ENCODE measurements at places on chromosomes 5 and 9.
A peak's percentile ranks its signal among the peaks of the same experiment; 100 is the strongest.

DNA sequence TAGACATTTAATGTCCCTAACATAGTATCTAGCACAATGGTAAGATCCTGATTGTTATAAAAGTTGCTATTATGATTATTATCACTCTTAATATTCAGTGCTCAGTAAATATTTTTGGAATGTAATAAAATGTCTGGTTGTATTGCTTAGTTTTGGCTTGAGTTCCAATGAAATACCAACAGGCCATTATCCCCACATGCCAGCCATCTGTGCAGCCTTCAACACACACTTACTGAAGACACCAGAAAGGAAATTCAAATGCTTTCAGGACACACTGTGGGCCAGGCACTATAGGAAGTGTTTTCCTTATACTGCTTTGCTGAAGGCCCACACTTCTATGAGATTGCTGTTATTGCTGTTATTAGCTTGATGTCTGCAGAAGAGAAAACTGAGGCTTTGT lies 157.5 kb downstream of the TRIM32 start:
- no peak for DNase-seq

- DNase-seq = peak; percentile 75
Observed at GRCh38 chr9:33233626-33234342, 6.2 kb upstream of the SPINK4 start.

GRCh38 chr5:163757344-163757743 lies 251.9 kb downstream of the MAT2B start:
- DNase-seq = no peak

GRCh38 chr9:69237702-69238295 lies 63.7 kb downstream of the TJP2 start:
- no peak for DNase-seq

GRCh38 chr9:37914154-37914551 lies 10.2 kb upstream of the SLC25A51 start:
- no peak for DNase-seq

GRCh38 chr5:61738446-61738845 lies 406.4 kb downstream of the ZSWIM6 start:
- DNase-seq = no peak

DNA sequence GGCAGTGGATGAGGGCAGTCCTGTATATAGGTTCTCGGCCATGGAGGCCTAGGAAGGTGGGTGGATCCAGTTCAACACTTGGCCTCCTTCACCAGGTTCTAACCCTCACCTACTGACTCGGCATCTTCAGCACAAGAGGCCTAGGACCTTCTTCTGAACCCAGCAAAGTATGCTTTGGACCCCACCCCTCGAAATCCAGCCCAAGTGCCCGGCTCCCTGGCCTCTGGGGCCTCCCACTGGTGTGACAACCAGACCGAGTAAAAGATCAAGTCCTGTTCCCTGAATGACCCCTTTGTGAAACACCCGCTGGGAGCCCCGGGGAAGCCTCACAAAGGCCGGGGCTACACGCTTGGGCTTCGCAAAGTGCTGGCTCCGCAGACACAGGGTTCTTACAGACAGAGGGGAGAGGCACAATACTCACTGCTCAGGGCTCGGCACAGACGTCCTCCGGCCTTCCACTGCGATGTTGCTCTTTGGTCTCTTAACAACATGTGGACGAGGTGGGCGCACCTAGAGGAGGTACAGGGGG lies 47.0 kb downstream of the CRB2 start:
- no peak for DNase-seq

GRCh38 chr5:127525181-127525580 lies 7.7 kb downstream of the PRRC1 start:
- no peak for DNase-seq

DNA sequence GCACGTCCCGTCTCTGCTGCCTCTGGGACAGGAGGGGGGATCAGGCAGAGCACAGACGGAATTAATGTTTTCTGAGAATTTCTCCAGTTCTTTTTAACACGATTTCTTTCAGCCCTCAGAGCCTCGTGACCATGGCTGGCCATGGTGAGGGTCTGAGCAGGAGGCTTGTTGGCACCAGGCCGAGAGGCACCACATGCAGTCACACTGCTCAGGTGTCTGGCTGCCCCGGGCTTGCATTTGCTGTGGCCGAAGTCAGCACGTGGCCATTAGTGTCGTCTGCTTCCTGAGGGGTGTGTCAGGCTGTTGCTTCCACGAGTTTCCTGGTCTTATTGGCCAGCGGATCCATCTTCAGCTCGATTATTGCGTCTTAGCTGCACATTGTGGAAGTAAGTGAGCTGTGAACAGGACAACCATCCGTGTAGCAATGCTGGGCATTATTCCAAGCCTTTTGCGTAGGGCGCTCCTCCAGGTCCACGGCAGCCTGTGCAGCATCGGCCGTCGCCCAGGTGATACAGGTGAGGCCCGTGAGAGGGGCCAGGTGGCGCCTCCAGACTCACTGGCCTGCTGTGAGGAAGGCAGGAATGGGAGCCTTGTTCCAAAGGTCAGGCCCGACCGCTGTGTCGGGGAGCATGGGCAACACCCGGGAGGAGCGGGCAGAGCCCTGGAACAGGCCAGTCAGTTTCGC lies 114.2 kb upstream of the CACNA1B start:
- DNase-seq = no peak

GRCh38 chr5:168609806-168610482 lies 30.8 kb upstream of the PANK3 start:
- DNase-seq = no peak

DNA sequence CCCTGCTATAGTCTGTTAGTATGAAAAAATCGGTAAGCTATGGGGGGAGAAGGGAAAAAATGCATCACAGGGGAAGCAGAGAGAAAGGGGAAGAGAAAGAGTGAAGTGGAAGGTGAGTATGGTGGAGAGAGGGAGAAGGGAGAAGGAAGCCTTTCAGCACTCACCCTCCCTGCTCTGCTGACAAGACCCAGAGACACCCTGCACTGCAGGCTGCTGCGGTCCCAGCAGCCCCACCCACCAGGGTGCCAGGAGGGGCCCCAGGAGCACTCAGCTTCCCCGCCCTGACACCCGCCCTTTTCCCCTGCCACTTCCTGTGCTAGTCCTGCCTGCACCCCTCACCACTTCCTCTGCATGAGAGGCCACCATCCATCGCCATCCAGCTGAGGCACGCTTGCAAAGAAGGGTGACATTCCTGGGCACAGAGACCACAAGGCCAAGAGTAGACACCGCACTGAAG lies 12.7 kb downstream of the STK10 start:
- DNase-seq = no peak

- DNase-seq = no peak
Observed at GRCh38 chr5:91142386-91142785, 240.7 kb downstream of the ARRDC3 start.

DNA sequence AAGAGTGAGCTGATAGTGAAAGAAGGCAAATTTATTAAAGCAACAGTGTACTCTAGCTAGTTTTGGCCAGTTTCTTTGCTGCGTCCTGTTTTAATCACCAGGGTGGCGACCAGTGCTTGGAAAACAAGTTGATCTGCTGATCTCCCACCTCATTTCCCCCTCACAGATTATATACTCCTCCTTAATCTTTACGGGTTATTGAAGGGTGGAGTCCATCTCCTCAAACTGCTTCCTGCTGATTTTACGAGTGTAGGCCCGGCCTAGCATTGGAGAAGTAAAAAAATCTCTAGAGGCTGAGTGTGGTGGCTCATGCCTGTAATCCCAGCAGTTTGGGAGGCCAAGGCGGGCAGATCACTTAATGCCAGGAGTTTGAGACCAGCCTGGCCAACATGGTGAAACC lies 14.0 kb upstream of the CFAP95 start:
- DNase-seq = no peak

DNA sequence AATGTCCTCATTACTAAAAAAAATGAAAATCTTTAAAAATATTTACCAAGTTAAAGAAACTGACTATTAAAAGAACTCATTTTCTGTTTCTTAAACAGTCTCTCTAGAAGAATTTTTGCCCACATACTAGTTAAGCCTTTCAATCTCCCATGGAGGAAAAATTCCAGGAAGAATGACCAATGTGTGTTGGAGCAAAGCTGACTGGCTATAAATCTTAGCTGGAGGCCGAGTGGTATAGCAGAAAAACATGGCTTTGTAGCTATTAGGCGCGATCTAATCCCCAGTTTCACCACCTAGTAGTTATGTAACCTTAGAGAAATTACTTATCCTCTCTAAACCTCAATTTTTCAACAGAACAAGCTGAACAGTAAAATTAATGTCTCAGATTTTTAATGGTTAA lies 135.5 kb upstream of the PRLR start:
- DNase-seq = no peak

- DNase-seq = no peak
Observed at GRCh38 chr9:3285365-3286161, 240.2 kb downstream of the RFX3 start.

DNA sequence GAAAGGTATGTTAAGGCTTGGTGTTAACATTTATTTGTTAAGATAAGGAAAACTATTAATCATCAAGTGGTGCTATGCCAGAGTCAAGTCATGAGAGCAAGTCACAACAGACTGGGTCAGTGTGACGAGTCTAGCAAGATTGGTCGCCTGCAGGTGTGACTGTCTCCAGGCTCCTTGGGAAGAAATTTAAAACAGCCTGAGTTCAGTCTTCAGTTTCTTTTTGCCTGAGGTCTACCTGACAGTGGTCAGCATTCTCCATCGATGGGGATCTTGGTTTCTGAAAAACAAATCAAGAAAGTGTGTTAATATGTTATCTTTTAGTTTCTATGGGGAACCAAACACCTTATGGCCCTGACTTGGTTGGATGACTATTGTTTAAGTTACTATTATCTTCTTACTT lies 56.3 kb downstream of the CETN3 start:
- DNase-seq = no peak

GRCh38 chr5:163565492-163565891 lies 60.1 kb downstream of the MAT2B start:
- DNase-seq = no peak

DNA sequence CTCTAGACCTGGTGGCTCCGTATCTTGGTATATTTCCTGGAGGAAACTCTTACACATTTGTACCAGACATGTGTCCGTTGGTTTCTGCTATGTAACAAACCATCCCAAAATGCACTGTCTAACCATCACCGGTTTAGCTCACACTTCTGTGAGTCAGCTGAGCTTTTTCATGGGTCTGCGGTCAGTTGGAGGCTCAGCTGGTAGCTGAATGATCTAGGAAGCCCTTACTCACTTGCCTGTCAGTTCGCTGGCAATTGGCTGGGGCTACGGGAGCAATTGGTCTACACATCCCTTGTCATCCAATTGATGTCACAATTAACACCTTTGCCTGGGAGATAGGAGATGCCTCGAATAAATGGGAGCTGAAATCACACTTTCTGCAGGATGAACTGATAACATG lies 11.6 kb upstream of the WHRN start:
- DNase-seq = no peak

GRCh38 chr5:87827539-87827938 lies 414.8 kb upstream of the CCNH start:
- no peak for DNase-seq

- DNase-seq = no peak
Observed at GRCh38 chr5:128338649-128339048, 199.4 kb downstream of the FBN2 start.

DNA sequence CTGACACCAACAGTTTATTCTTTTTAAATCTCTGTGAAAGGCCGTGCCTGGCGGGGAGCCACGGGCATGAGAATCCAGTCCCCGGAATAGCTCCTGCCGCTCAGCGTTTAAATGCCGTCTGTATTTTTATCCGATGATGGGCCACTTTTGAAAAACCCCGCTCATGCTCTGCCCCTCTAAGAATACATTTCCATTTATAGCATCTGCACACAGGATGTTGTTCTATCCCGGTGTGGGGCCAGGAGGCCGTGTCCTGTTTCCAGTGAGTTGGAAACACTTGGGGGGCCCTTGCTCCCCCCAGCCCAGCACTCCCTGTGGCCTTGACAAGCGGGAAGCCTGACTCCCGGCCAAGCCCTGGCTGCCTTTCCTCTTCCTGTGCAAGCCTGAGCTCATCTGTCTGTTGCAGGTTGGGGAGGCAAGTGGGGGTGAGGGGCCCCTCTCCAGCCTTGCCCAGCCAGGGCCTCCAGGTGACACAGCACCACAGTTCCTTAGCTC lies 39.0 kb downstream of the ERGIC1 start:
- DNase-seq = no peak

- peak; percentile 87 for DNase-seq
Observed at GRCh38 chr5:141960449-141961323, 2.7 kb upstream of the PCDH12 start.

DNA sequence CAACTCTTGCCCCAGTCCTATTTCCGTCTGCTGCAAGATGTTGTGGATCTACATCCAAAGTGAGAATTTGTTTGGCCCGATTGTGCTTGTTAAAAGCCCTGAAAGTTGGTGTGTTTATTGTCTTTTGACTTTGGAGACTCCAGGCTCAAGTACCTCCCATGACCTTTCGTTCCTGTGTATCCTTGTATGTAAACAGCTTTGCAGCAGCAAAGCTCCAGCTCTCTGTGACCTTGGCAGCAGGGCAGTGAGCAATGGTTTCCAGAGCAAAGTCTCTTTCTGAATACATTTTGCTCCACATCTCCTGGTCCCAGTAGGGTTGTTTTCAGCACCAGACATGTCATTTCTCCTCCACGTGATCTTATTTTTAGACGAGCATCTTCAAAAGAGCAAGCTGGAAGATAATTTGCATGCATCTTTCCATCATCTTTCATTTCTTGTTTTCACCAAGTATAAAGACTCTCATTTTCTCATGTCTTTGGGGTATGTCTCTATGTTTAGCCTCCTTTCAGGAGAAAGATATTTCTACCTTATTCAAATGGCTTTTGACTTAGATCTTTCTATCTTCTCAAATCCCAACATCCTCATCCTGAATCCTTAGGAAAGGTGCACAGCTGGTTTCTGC lies 68.1 kb upstream of the ERCC6L2 start:
- no peak for DNase-seq

GRCh38 chr9:127705577-127706379 lies 1.0 kb upstream of the CFAP157 start:
- no peak for DNase-seq

DNA sequence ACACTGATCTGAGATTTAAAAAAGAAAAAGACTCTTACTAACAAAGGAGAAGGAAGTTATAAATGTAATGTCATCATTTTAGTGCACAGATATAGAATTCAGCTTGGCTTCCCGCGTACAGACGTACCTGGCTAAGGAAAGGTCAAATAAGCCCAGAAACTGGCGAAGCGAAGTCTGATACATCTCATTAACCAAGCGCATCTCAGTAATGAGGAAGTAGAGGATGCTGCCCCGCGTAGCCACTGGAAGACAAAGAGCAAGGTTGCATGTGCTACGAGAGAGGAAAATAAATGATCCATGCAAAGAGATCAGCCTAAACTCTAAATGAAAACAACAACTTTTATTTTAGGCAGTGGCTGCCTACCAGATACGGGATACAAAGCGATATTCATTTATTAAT lies 208.8 kb downstream of the DNAH5 start:
- DNase-seq = no peak
